ENCODE measurements at places on chromosomes 7 and 10.

GRCh38 chr7:111261496-111261895, 170.6 kb downstream of the LRRN3 start:
- no peak for DNase-seq

- DNase-seq: no peak
Observed at GRCh38 chr7:30710669-30711068, 28.4 kb upstream of the CRHR2 start.

- no peak for DNase-seq
Observed at GRCh38 chr10:60414111-60414510, 24.4 kb upstream of the ANK3 start.

- DNase-seq: no peak
Observed at GRCh38 chr7:137403353-137403695, 59.8 kb upstream of the PTN start.

GRCh38 chr7:25586513-25586912, 358.2 kb upstream of the NPVF start:
- DNase-seq: no peak

- DNase-seq: no peak
Observed at GRCh38 chr7:131652934-131653333, 96.5 kb upstream of the PODXL start.

GRCh38 chr10:44435196-44435595, 50.3 kb upstream of the CXCL12 start:
- no peak for DNase-seq

DNA sequence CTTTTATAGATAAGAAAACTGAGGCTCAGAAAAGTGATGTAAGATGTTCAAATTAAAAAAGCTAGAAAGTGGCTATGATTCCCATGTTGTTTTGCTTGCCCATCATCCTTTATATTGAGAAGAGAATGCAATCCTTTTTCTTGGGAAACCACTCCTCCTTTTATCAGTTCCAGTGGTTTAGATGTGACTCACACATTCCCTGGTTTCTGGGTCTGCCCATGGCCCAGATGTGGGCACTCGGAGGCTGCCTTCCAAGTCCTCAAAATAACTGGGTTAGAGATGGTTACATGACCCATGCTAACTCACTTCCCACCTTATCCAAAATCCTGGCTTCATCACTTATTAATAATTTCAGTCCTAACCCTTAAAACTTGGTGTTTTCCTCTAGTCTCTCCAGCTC, 550.0 kb downstream of the MDFIC start:
- no peak for DNase-seq

GRCh38 chr10:17215782-17216122, 12.3 kb upstream of the VIM start:
- no peak for DNase-seq

DNA sequence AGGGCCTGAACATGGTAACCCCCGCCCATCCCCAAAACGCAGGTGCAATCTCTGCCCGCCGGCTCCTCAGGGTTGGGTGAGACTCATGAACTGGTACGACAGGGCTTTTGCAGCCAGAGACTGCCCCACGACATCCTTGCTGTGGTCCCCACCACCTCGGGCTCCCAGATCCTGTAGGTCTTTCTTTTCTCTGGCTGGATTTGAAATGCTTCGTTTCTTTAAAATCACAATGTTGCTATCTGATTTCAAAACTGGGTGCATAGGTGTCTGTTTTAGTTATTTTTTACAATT, 21.9 kb downstream of the WDR86 start:
- no peak for DNase-seq

- DNase-seq: no peak
Observed at GRCh38 chr7:74193054-74193453, 16.8 kb upstream of the LAT2 start.

DNA sequence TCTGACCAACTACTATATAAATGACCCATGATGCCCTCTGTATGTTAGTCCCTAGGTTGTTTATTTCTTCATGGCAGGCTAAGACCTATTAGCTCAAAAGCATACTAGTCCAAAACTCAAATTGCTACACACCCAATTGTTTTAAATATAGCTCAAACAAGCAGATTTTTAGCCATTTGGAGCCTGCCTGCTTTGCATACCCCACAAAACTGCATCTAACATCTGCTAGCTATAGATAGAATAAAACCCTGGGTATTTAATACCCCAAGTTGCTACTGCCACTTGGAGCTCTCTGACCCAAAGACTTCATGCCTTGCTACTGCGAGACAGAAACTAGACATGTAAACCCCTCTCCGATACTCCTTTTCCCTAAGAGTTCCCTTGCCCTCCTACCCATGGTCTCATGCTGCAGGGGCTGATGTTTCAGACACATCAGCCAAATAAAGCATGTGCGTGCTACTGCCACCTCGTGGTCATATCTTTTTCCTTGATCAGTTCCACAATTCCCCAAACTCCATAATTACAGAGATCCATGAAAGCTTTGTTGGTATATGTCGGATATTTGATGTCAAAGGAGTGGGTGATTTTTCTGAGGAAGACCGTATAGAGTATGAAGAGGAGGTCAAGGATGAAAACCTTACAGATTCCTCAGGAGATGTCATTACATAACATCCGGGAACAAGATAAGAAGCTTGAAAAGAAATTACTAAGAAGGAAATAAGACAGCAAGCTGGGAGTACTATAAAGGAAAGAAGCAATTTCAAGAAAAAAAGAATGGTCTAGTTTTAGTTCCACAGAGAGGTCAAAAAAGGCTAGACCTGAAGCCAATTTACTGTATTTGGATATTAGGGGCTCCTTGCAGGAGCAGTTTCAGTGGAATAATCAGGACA, 386.6 kb downstream of the SH2D4B start:
- DNase-seq: no peak

GRCh38 chr10:47296941-47297340, 3.1 kb upstream of the GDF10 start:
- no peak for DNase-seq

- DNase-seq: no peak
Observed at GRCh38 chr10:114642729-114643128, 15.3 kb downstream of the ABLIM1 start.

DNA sequence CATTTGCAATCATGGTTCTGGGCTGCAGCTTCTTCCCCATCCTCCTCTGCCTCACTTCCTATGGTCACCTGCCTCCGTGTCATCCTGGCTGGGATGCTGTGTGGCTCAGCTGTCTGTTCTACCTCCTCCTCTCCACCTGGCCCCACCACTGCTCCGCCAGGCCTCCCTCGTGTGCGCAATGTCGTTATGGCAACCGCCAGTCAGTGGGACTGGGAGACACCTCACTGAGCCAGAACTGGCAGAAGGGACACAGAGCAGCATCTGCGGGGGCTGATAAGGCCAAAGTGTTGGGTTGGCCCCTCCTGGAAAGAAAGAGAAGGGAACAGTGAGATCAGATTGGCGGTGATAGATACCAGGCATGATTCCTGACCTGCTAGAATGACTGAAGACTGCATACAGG, 527.5 kb downstream of the INHBA start:
- DNase-seq: no peak

- DNase-seq: no peak
Observed at GRCh38 chr7:71780282-71780681, 631.9 kb downstream of the CALN1 start.

- DNase-seq: no peak
Observed at GRCh38 chr10:113300617-113301016, 252.2 kb upstream of the HABP2 start.

DNA sequence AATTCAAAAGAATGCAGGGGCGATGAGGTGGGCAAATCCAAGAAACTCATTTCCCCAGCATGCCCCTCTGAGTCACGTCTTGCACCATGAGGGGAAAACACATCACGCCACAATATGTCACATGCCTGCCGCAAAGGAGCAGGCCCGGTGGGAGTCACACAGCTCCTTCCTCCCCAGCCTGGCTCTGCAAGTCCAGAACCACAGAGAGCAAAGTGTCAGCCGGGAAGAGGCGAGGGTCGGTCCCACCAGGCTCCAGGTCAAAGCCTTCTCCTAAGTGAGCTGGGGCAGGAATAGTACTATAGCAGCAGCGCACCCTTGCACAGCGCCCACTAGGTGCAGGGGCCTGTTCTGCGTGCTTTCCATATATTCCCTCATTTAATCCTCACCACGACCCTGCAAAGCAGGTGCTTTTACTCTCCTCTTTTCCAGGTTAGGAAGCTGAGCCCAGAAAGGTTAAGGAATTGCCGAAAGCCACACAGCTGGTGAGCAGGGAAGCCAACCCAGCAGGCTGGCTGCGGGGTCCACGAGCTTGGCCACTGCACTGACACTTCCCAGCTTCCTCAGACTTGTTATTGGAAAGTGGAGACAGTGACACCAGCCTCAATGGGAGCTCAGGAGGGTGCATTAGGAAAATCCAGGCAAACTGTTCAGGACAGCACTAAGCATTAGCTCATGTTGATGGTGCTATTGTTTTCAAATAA, 94.0 kb upstream of the ZMIZ1 start:
- peak; percentile 36 for DNase-seq

- DNase-seq: no peak
Observed at GRCh38 chr10:109029870-109030269, 893.4 kb downstream of the XPNPEP1 start.

DNA sequence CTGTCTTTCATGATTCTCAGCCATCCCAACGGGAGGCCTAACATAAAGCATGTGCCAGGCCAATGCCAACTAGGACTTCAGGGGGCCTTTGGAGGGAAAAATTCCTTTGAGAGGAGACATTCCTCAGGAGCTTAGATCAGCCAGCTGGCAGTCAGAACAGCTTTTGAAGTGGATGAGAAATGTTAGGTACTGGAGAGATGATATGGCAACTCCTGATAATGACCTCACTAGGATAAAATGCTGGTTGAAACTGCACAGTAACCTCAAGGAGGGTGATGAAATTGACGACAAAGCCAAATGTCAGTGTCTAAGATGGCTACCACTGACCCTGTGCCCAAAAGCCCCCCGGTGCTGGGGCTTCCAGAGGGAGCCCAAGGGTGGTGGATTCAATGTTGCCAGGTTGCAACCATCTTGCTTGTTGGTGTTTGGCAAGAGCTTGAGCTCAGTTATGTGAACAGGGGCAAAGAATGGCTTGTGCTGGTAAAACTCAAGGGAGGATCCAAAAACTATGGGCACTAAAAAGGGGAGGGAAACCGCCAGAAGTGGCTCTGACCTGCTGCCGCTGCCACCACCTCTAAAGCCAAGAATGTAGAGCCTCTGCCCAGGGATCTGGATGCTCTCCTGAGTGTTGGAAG, 121.2 kb downstream of the UBE2H start:
- no peak for DNase-seq

DNA sequence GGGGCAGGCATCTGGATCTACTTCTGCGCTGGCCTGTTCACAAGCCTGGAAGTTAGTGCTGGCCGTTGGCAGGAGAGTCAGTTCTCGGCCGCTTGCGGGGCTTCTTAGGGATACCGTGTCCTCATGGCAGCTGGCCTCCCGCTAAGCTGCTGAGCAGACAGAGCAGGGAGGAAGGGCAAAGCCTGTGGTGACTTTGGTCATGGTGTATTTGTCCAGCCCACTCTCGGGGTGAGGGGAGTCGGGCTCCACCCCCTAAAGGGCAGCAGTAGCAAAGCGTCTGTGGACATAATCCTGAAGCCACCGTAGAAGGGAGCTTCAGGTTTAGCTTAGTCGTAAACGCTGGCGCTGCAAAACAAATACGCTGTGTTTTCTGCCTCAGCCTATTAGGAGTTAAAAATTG, 12.2 kb downstream of the UBE3C start:
- DNase-seq: no peak

GRCh38 chr7:290554-291372, 793 bp downstream of the FOXL3 start:
- no peak for DNase-seq

- DNase-seq: no peak
Observed at GRCh38 chr10:52864201-52865106, 91.9 kb upstream of the MBL2 start.

- no peak for DNase-seq
Observed at GRCh38 chr7:15011289-15011688, 108.7 kb upstream of the DGKB start.

DNA sequence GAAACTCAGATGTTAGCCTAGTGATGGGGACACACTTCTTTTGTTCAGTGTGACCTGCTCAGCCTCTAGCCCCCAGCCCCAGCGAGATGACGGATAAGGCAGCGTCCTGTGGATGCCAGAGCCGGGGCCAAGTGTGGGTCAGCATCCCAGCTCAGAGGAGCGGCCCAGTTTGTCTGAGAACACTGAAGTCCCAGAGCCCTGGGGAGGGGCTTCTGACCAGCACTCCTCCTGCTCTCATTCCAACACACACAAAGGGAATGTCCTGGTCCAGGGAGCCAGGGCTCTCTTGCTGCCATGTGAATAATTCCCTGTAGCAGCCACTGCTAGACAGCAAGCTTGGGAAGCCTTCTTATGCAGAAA, 4.5 kb upstream of the ATP6V0E2 start:
- DNase-seq: no peak

- no peak for DNase-seq
Observed at GRCh38 chr7:47192978-47193377, 388.9 kb downstream of the TNS3 start.

DNA sequence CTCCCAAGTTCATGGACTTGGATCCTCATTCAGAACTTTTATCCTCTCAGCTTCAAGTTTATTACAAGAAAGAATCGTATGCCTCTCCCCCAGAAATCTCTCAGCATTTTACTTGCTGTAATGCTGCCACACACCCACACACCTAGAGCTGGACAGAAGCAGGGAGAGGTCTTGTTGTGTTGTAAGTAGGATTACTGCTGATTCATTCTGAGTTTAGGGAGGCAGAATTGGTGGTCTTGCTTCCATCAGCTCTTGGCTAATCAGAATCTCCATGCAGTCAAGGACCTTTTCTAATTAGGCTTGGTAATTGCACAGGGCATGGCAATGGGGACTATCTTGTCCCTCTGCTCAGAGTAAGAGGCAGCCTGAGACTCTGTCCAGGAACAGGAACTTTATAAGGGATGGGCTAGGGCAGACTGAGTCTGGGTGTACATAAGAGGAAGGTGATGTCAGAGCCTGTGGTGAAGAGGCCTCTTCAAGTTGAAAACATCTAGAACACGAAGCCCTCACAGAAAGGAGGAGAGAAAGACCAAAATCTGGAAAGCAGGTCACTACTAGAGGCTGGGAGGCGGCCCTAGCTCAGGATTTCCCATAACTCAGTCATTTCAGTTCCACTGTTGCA, 7.0 kb upstream of the PTPRE start:
- no peak for DNase-seq

- no peak for DNase-seq
Observed at GRCh38 chr10:18718991-18719390, 59.8 kb downstream of the ARL5B start.

DNA sequence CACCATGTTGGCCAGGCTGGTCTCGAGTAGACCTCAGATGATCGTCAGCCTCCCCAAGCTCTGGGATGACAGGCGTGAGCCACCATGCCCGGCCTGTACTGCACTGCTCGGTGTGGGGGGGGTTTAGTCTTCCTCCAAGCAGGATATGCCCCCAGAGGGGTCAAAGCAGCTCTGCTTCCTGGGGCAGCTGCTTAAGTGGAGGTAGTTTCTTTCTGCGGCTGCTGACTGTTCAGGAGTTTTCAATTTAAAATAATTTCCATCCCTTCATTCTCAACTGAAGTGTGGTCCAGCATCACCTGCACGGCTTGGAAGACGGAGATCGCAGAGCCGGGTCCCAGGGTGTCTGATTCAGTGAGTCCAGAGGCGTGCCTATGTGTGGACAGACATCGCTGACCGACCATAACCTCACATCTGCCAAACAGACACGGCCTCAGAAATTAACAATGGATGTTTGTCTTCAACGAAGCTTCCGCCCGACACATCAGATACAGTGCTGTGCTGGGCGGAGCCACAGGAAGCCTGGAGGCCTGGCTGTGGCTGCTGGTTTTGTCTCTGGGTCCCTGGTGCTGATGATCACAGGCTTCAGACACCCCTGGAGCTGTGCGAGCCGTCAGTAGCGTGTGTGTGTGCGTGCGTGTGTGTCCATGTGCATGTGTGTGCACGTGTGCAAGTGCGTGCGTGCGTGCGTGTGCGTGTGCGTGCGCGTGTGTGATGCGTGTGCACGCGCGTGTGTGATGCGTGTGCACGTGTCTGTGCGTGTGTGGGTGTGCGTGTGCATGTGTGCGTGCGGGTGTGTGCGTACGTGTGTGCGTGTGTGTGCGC, 226.5 kb upstream of the PITRM1 start:
- no peak for DNase-seq
